ENCODE measurements at places on chromosomes 5 and 9.

- no peak for DNase-seq
Observed at GRCh38 chr9:111566234-111566633, 33.2 kb downstream of the PTGR1 start.

GRCh38 chr5:172133359-172134029 lies 54.5 kb downstream of the STK10 start:
- DNase-seq: peak; percentile 33

- DNase-seq: no peak
Observed at GRCh38 chr5:168056499-168057182, 234.8 kb upstream of the WWC1 start.

DNA sequence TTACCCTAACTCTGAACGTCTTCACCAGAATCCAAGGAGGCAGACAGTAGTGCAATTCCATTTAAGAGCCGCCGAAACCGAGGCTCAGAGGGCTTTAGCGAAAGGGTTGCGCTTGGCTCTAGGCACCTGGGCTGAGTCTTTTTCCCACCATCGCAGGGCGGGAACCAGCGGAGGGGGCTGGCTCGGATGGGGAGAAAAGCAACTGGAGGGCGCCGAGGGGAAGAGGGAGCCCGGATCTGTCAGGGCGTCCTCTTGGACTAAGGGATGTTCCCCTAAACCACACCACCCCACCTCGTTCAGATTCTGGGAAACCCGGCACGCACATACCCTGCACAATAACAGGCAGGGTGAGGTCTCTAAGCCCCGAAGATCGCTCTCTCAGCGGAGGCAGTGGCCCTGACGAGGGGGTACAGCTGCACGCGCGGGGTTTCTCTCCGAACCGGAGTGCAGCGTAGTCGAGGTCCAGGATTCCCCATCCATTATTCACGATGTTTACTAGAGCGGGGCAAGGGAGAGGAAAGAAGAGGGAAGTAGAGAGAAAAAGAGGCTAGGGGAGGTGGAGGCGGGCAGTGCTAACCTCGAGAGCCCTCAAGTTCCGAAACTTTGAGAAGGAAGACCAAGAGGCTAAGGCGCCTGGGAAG lies 1.3 kb upstream of the POU4F3 start:
- no peak for DNase-seq

DNA sequence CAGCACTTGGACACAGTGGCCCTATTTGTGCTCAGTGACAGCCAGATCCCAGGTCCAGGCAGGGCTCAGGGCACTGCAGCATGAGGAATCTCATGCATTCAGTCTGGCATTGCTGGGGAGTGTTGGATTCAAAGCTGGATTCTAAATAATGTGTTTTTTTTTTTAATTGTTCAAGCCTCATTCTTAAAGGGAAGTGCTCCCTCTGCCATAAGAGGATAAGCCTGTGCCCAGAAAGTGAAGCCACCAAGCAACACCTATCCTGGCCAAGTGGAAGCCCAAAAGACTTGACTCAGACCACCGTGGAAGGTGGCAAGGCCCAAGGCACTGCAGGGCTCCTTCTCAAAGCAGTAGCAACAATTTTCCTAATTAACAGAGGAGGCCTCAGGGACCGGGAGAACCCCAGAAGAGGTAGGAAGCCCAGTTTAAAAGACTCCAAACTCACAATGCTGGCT lies 135.6 kb downstream of the ACTL7B start:
- DNase-seq: no peak

DNA sequence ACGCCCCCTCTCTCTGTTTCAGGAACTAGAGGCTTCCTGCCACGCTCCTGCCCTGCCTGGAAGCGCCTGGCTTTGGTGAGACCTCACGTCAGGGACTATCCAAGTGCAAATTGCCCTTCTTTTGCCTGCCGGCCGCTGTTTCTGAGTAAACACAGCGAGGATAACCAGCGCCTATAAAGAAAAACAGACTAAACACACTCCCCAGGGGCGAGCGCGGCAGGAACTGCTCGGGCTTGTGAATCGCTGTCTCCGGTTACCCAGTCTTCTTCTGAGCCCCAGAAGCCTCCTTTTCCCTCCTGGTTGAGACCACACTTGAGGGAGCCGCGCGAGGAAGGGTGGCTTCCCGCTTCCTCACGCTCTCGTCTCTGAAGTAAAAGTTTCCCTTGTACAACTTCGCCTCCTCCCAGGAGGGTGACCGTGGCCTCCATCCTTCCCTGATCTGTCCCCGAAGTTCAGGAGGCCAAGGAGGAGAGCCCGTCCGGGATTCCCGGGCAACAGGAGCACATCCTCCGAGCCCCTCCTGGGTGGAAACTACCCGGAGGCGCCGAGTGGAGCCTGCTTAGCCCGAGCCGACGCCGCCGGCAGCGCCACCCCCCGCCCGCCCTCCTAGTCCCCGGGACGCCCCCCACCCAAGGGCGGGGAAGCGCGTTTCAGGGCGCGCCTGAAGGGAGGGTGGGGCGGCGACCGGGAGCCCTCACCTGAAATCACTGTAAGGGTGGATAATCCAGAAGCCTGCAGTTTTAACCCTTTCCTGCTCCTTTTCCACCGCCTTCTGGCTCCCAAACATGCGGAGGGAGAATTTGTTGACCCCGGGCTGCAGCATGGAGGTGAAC lies 993 bp downstream of the HCN1 start:
- no peak for DNase-seq

DNA sequence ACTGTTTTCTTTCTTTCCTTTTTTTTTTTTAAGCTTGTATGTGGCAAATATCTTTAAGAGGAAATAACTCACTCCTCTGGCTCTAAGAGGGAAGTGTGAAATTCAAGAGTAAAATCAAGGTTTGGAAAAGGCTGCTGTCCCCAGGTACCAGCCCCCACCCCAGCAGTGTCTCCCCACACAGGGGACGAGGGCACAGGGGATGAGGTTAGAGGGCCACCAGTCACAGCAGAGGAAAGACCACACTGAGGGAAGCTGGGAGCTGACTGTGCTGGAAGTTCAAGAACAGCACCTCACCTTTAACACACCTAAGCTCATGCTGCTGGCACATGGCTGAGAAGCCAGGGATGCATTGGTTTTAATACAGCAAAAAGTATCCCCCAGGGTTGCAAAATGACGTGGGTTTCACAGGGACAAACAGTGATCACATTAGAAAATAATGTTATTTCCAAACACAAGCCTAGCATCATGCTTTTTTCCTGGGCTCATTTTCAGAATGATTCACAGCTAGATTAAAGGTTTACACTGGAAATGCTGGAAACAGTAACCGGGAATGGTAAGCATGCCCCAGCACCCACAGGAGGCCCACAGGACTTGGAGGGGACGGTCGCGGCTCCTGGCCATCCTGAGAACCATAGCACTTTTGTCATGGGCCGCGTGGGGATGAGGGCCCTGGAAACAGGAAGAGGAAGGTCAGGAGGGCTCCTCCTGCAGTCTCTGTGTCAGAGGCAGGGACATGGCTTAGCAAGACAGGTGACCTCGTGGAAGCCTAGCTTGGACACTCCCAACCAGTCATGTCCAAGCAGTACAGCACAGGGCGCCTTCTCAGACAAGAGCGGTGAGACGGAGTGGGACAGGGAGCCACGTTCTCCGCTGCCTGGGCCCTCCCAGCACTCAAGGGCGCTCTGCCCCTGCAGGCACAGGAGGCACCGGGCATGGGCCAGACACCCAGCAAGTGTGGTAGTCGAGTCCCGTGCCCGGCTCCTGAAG lies 6.9 kb downstream of the LPCAT1 start:
- no peak for DNase-seq

DNA sequence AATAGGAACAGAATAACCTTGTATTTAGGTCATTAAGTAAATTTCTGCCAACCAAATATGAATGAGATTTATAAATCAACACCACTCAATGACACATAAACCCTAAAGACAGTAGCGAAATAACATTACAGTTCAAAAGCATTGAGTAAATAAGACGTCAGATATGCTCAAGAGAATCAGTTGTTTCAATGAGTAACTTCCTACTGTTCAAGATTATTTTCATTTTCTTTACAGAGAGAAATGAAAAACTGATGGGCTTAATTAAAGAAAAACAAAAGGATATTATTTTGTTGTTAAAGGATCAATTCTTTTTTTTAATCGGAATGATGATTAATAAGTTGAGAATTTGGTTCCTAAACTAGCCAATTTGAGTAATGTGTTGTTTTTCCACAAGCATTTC lies 150.1 kb downstream of the BNC2 start:
- DNase-seq: no peak

GRCh38 chr5:101045689-101046088 lies 142.6 kb upstream of the ST8SIA4 start:
- no peak for DNase-seq

- DNase-seq: no peak
Observed at GRCh38 chr5:116152169-116152568, 67.3 kb downstream of the COMMD10 start.

- DNase-seq: no peak
Observed at GRCh38 chr5:149464796-149465489, 85.9 kb upstream of the IL17B start.

GRCh38 chr9:122468735-122469134 lies 9.0 kb downstream of the OR1J1 start:
- no peak for DNase-seq

GRCh38 chr5:150286820-150287219 lies 2.8 kb downstream of the CAMK2A start:
- DNase-seq: no peak

GRCh38 chr5:68848091-68848490 lies 245.7 kb upstream of the SLC30A5 start:
- DNase-seq: no peak

DNA sequence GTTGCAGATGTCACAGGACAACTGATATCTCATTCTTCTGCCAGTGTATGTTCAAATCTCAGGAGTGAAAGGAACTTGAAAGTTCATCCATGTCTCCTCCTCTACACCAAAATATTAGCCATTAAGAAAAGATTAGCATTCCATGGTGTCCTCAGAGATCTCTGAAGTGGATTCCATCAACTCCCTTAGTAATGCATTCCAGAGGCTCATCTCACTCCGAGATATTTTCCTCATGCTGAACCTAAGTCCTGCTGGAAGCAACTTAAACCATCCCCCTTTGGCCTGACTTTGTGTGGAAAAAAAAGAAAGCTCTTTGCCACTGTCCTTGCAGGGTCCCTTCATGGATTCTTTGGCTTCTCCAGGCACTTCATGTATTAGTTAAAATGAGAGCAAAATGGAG lies 155.7 kb upstream of the ZNF462 start:
- DNase-seq: no peak

DNA sequence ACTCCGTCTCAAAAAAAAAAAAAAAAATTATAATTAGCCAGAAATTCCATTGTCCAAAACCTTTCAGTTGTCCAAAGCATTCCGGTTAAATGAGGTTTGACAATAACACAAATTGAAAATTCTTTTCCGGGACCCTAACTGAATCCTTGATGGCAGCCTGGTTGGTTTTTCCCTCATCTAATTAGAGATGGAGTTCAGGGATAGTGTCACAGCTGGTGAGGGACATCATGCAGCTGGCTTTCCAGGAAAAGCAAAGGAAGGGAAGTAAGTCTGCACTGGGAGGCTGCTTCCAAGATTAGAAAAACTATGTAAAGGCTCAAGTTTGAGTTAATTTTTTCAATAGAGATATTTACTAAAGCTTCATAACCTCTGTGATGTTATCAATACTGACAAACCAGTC lies 195.4 kb downstream of the ADAMTS12 start:
- DNase-seq: no peak

DNA sequence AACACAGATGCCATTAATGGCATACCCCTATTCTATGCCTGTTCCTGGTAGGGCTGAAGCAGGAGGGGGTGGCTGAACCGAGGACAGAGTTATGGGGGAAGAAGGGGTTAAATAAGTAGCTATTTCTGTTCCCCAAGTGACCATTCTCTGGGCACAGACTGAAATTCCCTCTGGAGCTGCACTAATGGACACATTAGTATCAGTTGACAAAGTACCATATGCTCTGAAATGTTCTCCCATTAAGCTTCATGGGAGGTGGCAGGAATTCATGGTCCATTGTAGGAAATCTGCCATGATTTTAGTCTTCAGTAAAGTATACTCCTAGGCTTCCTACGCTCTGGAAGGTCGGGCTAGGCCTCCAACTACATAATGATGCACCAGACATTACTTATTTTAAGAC lies 10.5 kb upstream of the FRMPD1 start:
- no peak for DNase-seq

GRCh38 chr5:114665551-114665950 lies 303.7 kb downstream of the KCNN2 start:
- no peak for DNase-seq

DNA sequence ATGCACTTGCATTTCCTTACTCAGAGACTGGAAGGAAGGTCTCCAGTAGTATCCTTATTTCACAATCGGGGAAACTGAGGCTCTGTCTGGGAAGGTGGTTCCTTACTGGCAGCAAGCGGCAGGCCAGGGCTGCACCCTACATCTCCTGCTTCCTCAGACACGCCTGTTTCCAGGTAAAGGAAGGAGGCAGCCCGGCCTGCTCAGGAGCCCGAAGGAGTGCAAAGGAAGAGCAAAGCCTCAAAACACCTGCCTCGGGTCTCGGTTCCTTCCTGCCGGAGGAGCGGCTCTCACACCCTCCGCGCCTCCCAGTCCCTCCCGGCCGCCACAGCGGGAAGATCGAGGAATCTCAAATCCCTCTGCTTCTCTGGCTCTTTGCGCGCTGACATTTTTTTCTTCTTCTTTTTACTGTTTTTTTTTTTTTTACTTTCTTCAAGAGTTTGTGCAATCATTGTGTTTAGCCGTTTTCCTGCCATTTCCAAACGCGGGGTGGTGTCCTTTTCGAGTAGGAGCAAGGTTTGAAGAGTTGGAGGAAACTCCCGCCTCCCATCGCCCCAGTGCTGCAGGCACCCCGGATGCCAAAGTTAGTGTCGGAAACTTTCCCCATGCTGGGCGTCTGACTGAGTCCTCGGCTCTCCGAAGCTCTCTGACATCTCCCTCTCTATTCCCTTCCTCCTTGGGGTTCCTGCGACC lies 1.0 kb downstream of the GGTA1 start:
- DNase-seq: no peak

- DNase-seq: no peak
Observed at GRCh38 chr9:91802391-91802790, 147.6 kb downstream of the ROR2 start.

DNA sequence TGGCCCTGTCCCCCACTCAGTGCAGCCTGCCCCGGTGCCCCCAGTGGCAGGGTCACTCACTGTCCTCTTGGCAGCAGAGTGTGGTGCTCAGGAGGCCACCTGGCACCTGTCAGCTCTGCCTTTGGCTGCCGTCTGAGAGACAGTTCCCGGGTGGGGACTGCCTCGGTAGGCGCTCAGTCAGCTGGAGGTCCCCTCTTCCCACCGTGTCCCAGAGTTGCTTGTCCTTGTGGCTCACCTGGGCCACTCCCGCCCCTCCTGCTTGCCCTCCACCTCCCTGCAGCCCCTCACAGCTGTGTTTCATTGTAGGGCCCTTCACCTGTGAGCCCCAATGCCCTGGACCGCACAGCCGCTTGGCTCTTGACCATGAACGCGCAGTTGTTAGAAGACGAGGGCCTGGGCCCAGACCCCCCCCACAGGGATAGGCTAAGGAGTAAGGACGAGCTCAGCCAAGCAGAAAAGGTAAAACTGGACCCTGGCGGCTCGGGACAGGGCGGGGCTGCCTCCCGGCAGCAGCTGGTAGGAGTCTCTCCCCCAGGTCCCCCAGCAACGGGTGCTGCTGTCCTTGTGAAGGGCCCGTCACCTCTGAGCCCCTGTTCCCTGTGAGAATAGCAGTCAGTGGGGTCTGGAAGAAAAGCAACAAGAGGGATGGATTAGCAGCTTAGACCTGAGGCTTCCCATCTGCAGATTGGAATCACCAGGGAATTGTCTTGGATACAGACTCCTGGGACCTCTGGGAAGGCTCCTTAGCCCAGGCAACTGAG lies 122.7 kb downstream of the DAB2IP start:
- no peak for DNase-seq

- DNase-seq: no peak
Observed at GRCh38 chr9:389159-389558, 174.5 kb downstream of the DOCK8 start.

- no peak for DNase-seq
Observed at GRCh38 chr5:169350016-169350415, 49.1 kb upstream of the SLIT3 start.

- DNase-seq: no peak
Observed at GRCh38 chr5:93278896-93279295, 302.1 kb downstream of the NR2F1-AS1 start.

Measured in stimulated activated CD8-positive, alpha-beta memory T cell treated with anti-CD3 and anti-CD28 coated beads, Interleukin-12 subunit alpha, Interleukin-12 subunit beta, amount 100 ng/mL, for 4 hours (primary cell).